ENCODE measurements at places on chromosomes 11 and 22.

DNA sequence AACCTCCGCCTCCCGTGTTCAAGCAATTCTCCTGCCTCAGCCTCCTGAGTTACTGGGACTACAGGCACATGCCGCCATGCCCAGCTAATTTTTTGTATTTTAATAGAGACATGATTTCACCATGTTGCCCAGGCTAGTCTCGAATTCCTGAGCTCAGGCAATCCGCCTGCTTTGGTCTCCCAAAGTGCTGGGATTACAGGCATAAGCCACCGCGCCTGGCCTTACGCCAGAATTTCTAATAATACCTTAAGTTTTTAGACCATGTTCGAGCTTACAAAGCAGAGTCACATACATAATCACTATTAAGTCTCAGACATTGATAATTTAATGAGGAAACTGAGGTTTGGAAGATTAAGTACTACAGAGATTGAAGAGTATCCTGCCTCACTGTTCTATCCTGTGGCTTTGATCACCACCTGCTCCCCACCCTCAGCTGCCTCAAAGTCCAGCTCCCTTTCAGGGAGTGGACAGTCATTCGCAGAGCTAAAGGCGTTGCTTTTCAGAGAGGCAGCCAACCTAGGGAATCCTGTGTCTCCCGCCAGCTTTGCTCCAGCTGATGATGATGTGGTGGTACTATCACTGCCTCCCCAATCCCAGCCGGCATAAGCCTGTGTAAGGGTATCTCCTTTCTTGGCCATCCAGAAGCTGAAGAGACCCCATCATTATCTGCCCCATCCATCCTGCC, 7.7 kb downstream of the UBASH3B start:
- DNase-seq = no peak

GRCh38 chr11:6378640-6378989, 11.7 kb upstream of the SMPD1 start:
- no peak for DNase-seq

- no peak for DNase-seq
Measured at GRCh38 chr11:119974467-119974866, 163.4 kb downstream of the TRIM29 start.

- no peak for DNase-seq
Measured at GRCh38 chr11:104329078-104329665, 165.2 kb upstream of the PDGFD start.

GRCh38 chr11:134374171-134374570, 37.9 kb downstream of the B3GAT1 start:
- DNase-seq = no peak

DNA sequence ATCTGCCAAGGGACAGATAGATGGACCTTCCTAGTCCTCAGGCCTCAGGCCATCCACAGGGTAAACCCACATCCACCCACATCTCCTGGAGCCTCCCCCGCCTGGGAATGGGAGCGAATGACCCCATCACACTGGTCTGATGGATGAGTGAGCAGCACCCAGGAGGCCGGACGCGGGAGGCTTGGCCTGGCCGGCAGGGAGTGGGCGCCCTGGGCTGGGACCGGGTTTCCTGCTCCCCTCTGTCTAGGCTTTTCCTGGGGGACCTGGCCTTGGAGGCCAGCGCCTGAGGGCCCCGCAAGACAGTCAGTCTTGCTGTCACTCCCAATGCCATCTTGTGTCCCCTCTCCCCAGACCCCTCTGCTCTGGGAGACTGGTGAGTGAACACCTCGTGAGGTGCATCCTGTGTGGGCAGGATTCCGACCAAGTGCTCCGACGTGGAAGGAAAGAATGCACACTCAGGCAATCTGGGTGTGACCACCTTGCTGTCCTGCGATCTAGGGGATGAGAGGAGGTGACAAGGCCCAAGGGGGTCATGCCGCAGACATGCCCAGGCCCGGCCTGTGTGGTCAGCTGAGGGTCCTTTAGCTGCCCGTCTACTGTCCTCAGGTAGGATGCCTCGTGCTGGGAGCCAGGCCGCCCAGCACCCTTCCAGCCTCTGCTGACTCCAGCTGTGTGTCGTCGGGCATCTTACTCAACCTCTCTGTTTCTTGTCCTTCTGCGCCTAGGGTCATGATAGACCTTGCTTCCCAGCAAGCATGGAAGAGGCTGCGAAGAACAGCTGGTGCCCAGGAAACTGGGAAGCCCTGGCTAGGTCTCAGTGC, 26.5 kb upstream of the WNT7B start:
- no peak for DNase-seq
